Tibial nerve (tissue), 4 donors: ENCODE measurements at places on chromosomes 6 and 20. TPM values are rescaled to one million over a fixed set of nuclear protein-coding genes. Genes with fewer than 3 reads are reported as not detected.

GRCh38 chr20:6489361-6490171 lies 277.9 kb upstream of the BMP2 start:
- DNase-seq: no peak

DNA sequence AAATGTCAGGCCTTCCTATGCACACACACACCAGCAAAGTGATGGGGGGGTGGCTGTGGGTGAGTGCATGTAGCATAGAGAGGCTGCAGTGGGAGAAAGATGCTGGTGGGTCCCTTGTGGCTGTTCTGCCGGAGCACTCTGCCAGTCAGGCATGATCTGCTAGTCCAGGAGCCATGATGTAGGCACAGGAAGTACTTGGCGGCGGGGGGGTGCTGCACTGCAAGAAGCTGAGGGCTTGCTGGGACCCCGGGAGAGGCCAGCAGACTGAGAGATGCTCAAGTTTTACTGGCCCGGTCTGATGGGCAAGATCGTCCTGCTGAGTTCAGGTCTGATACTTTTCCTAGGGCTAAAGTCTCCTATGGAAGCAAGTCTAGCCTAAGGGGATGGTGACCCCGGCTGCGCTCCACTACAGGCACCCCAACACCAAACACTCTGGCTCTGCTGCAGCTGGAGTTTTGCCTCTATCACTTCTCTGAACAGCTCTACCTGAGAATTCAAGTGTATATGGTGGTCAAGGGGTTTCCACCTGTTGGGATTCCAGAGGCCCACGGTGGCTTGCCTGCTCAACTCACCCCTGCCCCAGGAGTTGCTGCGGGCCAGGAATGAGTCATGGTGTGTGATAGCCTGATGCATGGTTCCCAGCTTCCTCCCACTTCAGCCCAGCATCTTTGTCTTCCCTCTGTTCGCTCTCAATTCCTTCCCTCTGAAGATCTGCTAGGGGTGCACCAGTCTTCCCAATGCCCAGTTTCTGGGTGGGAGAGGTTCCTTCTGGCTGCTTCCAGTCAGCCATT lies 971.8 kb upstream of the ADGRB3 start:
- no peak for DNase-seq

DNA sequence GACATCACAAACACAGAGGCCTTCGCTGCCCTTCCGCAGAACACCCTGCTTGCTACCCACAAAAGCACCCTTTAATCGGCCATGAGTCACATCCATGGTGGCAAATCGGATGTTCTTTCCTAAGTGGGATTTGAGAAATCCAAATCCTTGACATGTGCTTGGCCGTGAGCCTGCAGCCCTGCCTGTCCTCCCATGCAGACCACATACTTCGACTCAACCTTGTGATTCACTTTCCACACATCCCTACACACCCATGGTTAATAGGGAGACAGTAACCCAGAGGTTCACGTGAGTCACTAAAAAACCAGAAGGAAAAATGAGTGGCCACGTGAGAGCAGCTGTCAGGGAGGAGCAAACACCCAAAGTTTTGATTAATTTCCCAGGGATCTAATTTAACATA lies 19.4 kb downstream of the RAMACL start:
- DNase-seq: no peak

- no peak for DNase-seq
Measured at GRCh38 chr6:36444470-36444869, 1.7 kb downstream of the KCTD20 start.

- DNase-seq: no peak
Measured at GRCh38 chr6:71373943-71374342, 85.3 kb downstream of the OGFRL1 start.

GRCh38 chr6:128632131-128632530 lies 111.7 kb upstream of the PTPRK start:
- DNase-seq: no peak

Gene ZNF311
- total RNA-seq: 3.7 TPM
